Activated T-helper 1 cell treated with Interleukin-2 at 50 U/mL for 16 hours (primary cell): ENCODE measurements at places on chromosomes 5 and 9.

DNA sequence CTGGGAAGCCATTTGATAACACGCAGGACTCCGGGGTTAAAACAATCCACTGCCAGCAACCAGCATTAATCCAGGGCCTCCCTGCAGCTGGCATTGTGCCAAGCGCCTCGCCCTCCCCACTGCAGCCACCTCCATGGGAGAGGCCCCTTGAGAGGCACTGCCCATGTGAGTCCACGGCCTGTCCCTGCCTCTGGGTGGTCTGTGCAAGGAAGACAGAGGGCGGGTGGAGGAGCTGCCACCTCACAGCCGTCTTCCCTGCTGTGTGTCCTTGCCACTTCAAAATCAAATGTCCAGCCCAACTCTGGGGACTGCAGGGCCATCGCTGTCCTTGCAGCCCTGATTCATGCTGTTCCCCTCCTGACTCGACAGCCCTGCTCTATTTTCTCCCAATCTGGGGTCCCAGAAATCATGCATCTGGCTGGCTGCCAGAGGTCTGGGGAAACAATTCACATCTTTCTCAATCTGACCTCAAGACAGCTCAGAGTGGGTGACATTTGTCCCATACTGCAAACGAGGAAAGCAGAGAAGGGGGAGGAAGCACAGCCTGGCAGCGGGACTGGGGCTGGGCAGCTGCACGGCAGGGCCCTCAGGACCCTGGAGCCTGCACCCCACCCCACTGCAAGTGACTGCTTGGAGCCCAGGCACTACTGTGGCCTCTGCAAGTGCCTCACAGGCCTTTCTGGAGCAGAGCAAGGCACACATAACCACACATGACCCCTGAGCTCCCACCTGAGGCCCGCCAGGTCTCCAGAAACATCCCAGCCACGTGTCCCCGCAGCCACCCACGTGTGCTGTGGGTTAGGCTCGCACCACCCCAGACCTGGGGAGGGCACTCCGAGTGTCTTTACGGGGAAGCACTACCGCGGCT lies 15.7 kb downstream of the BRD3OS start:
- DNase-seq, result no peak

- DNase-seq, result no peak
These were observed 67.5 kb downstream of the PCDH1 start for GRCh38 chr5:141810702-141811101.

DNA sequence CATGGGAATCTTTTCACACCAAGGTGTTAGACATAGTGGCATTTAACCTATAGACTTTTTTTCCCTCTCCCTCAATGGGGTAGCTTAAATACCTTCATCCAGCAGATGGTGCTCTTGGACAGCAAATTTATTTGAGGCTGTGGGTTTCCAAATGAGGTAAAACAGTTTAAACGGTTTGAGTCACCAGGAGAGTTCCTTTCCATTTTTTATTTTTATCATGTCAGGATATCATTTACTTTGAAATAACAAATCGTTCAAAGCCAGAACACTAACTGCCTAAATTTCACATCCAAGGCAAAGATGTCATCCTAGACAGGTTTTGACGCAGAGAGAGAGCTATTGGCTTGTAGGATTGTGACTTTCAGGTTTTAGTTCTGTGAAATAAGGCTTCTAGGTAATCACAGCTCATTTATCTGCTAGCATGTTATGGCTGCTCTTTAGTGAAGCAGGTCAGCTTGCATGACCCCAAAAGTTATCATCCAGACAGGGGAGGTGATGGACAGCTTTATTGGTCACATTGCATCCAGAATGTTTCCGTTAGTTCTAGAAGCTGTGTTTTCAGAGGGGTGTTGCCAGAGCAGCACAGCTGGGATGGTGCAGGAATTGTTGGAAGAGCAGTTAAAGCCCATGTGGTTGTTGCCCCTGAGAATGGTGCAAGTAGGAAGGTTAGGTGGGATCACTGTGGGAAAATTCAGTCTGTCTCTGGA lies 69.8 kb downstream of the KDM4C start:
- DNase-seq, result no peak

GRCh38 chr5:112077180-112077579 lies 320.2 kb upstream of the NREP start:
- DNase-seq, result no peak

DNA sequence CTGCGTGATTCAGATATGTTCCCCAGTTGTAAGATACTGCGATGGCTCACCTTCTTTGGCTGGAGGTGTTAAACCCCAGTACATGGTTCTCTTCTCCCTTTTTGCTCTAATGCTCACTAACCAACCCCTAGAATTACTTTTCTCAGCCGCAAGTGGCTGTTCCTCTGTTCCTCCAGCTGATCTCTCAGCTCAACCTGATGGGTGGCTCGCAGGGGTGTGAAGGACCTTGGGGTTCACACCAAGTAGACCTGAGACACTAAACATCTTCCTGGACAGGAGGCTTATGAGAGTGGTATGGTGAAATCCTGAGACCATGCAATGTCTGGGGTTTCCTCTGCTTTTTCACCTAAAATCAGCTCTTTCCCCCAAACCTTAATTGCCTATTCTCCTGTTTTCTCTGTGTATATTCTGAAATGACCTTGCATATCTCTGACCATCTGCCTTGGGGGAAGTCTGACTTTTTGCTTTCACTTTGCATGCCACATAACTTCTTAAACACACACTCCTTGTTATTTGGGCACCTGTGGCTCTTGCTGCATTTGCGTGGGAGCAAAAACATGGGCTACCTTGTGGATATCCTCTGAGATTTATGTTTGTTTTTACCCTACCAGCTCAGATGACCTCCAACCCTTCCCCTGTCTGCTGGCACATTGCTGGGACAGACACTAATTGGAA lies 15.9 kb upstream of the IFNA14 start:
- no peak for DNase-seq

DNA sequence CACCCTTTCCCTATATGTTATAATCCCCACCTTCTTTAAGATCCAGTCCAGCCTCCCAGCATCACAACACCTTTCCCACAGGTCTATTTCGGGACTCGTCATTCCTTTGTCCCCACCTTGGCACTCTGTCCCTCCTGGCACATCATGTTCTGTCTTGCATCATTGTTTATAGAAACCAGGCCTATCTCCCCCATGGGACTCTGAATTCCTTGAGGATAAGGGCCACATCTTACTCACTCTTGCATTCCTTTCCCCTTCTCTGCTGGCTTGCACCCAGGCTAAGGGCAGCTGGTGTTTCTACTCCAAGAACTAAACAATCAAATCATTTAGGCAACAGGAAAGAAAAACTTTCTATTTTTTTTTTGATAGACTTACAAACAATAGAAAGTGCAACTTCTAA lies 205.7 kb downstream of the AGTPBP1 start:
- no peak for DNase-seq

GRCh38 chr9:72415163-72415562 lies 50.2 kb upstream of the ZFAND5 start:
- no peak for DNase-seq
